NT2/D1 (cell line): ENCODE measurements at places on chromosomes 1 and 21.

DNA sequence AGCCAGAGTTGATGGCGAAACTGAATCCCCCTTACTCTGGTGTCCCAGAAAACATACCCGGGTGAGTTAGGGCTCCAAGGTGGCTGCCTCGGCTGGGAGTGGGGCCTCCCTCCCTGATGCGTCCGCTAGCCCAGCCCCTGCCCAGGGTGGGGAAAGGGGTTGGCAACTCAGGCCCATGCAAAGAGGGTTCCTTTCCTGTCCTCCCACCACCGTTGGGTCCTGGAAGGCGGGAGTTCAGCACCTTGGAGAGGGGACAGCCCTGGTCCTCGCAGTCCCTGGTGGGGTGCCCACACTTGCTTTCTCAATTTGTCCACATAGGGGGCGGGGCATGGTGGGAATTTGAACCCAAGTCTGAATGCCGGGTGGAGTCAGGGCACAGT is 6.1 kb downstream of the SRM start:
- DNase-seq = no peak

- no peak for DNase-seq
These were observed 96.5 kb upstream of the ATP1A1 start for GRCh38 chr1:116276532-116276931.

DNA sequence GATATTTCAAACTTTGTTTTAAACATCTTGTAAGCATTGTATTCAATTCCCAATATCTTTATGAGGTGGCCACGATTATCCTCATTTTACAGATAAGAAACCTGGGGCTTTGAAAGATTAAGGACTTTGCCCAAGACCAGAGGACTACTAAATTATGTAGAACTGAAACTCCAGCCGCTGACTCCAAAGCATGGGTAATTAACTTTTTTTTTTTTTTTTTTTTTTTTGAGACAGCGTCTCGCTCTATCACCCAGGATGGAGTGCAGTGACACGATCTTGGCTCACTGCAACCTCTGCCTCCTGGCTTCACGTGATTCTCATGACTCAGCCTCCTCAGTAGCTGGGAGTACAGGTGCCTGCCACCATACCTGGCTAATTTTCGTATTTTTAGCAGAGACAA is 68.7 kb downstream of the ALG14 start:
- DNase-seq = no peak

DNA sequence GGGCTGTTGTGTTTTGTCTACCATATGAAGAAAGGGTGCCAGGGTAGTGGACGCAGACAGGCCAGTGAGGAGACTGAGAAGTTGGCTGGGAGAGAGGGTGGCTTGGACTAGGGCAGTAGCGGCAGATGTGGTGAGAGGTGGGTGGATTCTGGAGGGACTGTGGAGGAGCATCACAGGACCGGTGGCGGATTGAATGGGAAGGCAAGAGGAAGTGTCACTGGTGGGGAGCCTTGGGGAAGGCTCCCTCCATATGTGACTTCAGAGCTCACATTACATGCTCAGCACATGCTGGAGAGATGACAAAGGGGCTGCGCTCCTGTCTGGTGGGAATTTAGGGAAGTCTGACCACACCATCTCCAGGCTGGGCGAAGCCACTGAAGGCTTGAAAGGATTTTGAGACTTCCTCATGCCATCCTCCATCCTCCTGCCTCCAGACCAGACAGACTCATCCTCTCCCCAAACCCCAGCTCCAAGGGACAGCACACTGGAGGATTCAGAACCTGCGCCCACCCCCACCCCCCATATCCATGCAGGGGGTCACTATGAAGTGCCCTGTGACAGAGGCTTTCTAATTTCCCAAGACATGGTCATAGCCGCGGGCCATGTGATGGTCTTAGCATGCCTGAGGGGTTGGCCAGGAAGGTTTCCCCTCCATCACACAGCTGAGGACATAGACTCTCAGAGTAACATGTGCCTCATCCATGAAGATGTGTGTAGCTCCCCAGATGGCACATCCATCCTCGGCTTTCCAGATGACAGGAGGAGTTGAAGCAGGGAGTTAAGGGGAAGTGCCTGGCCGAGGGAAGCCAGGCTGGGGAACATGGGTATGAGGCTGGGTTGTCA is 138.8 kb upstream of the WNT4 start:
- DNase-seq = no peak

- DNase-seq = no peak
These were observed 255.9 kb upstream of the SNX7 start for GRCh38 chr1:98405581-98406074.

- DNase-seq = no peak
These were observed 1.5 kb downstream of the STUM start for GRCh38 chr1:226549937-226550671.

- no peak for DNase-seq
These were observed 28.4 kb upstream of the AHCTF1 start for GRCh38 chr1:246959944-246960693.

- no peak for DNase-seq
These were observed 279.2 kb downstream of the NEGR1 start for GRCh38 chr1:72003092-72003491.

DNA sequence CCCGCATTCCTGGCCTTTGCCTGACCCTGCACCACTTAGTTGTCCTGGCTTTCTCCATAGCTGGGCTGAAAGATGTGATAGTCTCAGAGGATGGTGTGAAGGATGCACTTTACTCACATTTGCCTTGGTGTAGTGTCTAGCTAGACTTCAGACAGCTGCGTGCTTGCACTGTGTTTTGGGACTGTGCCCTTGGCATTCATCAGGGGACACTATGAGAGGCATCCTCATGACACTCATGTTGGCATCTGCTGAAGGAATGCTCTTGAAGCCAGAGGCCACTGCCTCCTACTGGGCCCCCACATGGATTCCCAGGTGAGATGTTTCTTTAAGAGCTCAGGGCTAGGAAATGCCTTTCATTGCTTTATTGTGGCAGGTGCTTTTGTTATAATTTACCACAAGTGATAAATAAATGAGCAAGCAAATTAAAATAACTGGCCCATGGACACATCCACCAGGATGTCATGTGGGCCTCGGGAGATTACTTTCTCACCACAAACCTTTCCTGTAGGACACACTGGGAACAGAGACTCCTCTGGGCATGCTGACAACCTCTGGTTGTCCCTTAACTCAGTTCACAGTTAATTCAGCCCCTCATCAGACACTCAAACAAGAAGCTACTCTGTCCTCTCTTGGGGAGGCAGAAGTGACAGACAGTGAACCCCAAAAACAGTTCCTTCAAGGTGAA is 99.4 kb upstream of the SPATA6 start:
- no peak for DNase-seq

GRCh38 chr1:145992958-145993617 is 3.3 kb downstream of the TXNIP start:
- no peak for DNase-seq
